Activated CD4-positive, alpha-beta T cell treated with anti-CD3 and anti-CD28 coated beads, Interleukin-2, amount 50 U/mL, for 1 hour (primary cell): ENCODE measurements at places on chromosomes 16 and 17.

DNA sequence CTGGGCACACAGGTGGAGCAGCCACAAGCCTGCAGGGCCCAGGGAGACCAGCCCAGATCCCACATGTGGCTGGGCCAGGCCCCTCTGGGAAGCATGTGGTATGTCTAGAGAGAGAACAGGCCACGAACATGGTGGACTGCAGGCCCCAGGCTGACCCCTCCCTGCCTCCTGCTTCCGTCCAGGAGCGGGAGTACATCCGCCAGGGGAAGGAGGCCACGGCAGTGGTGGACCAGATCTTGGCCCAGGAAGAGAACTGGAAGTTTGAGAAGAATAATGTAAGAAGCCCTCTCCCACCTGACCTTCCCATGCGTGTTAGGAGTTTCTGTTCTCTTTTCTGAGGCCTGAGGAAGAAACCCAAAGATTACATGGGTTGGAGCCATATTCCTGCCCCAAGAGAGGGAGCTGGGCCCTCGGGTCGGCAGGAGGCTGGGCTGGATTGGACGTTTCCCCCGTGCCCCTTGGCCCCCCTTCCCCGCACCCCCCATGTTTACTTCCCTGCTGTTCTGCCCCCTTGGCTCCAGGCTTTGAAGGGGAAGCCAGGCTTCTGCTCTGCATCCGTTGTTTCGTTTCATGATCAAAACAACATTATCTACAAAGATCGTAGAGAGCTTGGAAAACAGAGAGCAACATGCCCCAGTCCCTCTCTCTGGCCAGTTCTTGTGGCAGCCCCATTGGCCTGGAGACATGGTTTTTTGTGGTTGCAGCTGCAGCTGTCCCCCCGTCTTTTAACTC lies 5.7 kb upstream of the TCAP start:
- DNase-seq: no peak

DNA sequence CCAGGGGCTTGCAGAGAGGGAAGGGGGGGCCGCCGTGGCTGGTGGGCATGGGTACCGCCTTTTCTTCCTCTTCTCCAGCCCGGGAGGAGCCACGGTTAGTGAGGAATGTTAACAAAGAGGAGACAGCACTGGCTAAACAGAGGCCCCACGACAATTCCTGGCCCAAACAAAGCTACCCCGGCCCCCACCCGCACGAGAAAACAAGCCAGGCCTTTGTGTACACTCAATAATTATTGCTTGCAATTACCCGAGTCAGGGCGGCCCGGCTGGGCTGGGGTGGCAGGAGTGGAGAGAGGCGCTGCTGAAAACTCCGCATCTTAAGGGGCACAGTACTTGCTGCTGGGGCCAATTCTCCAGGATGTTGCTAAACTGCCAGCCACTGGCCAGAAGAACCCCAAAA lies 56.4 kb downstream of the IRX5 start:
- DNase-seq: no peak

- DNase-seq: no peak
These were observed 134.6 kb downstream of the GAS7 start for GRCh38 chr17:10063730-10064241.

DNA sequence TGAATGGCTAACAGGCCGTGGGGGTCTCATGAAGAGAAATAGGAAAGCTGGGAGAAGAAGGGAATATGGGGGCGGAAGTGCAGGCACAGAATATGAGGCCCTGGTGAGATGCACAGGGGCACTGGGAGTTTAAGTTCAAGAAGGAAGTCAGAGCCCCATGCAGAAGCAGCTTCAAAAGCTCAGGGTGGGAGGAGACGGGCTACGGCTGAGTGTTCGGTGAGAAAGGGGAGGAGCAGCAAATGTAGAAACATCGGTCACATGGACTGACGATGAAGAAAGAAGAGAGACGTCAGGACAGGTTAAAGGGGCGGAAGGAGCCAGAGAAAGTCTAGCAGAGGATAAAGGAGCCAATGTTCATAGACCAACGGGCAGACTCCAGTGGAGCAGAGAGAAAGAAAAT lies 204.5 kb upstream of the ZFHX3 start:
- DNase-seq: no peak

DNA sequence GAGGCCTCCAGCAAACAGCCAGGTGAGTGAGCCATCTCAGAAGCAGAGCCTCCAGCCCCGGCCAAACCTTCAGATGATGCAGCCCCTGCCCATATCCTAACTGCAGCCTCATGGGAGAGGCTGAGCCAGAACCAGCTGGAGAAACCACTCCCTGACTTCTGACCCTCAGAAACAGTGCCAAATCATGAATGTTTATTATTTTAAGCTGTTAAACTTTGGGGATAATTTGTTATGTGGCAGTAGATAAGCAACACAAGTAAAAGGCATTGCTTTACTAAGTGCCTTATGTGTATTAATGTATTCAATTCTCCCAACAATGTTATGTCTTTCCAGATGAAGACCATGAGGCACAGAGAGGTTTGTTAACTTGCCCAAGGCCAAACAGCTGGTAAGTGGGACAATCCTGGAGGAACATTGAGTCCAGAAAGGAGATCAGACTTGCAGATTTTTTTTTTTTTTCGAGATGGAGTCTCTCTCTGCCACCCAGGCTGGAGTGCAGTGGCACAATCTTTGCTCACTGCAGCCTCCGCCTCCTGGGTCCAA lies 59.6 kb downstream of the SOCS1 start:
- no peak for DNase-seq

- DNase-seq: no peak
These were observed 50.0 kb downstream of the RMI2 start for GRCh38 chr16:11395008-11395948.

GRCh38 chr17:8123695-8124349 lies at the start of gene HES7:
Gene HES7 (minus strand): TSS chr17:8124106. CDS start chr17:8124084, 22 bp downstream.
- DNase-seq: no peak

GRCh38 chr17:18187821-18188761 lies 4.5 kb downstream of the ALKBH5 start:
- no peak for DNase-seq

GRCh38 chr17:56977673-56978395 lies at the start of gene SCPEP1:
Gene SCPEP1 (plus strand): TSS chr17:56978131. CDS start chr17:56978160, 29 bp downstream.
- DNase-seq: peak; percentile 77

GRCh38 chr16:4925791-4926190 lies 11.2 kb downstream of the PPL start:
- no peak for DNase-seq

- no peak for DNase-seq
These were observed 8.0 kb upstream of the CCL1 start for GRCh38 chr17:34370997-34371395.

- no peak for DNase-seq
These were observed 38.9 kb upstream of the PLCG2 start for GRCh38 chr16:81740169-81740568.

DNA sequence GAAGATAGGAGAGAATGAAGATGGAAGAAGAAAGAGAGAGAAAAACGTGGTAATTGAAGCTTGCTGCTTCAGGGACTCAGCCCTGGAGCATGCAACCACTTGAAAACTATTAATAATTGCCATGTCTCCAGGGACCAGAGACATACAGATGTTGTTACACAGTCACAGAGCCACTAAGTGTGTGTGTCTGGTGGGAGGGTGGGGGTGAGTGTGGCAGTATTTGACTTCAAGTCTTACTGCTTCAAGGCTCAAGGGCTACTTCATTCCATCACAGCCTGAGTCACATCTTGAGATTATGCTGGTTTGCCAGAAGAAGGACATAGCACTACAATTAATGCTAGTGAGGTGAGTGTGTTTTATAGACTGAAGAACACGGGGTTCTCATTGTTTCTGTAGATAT lies 202.2 kb downstream of the CDH8 start:
- no peak for DNase-seq

DNA sequence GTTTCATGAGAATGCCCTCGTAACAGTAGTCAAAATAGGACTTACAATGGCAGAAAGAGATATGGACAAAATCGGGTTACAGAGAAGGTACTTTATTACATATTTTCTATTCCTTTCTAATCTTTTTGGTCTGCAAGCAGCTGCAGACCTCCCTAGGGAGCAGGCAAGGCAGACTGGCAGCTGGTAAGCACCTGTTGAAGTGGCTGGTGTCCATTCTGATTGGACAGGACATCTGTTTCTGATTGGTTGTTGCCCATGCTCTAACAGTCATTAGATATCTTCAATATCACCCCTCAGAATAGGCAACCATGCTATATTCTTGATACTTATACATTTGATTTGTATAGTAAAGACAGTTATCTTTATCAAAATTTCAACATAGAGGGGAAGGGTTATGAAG lies 606.3 kb downstream of the KCNJ2 start:
- no peak for DNase-seq

DNA sequence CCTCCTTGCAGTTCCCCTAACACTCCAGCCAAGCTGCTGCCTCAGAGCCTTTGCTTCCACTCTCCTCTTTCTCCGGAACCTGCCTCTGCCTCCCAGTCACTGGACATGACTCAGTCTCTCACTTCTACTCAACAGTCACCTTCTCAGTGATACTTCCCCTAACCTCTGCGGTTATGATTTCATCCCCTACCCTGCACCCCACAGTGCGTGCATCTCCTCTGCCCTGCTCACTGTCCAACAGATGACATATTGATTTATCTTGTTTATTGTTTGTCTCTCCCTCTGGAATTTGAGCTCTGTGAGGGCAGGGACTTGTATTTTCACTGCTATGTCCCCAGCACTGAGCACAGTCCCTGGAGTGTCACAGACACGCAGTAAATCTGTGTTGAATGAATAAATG lies 100.7 kb downstream of the CYLD start:
- DNase-seq: no peak

DNA sequence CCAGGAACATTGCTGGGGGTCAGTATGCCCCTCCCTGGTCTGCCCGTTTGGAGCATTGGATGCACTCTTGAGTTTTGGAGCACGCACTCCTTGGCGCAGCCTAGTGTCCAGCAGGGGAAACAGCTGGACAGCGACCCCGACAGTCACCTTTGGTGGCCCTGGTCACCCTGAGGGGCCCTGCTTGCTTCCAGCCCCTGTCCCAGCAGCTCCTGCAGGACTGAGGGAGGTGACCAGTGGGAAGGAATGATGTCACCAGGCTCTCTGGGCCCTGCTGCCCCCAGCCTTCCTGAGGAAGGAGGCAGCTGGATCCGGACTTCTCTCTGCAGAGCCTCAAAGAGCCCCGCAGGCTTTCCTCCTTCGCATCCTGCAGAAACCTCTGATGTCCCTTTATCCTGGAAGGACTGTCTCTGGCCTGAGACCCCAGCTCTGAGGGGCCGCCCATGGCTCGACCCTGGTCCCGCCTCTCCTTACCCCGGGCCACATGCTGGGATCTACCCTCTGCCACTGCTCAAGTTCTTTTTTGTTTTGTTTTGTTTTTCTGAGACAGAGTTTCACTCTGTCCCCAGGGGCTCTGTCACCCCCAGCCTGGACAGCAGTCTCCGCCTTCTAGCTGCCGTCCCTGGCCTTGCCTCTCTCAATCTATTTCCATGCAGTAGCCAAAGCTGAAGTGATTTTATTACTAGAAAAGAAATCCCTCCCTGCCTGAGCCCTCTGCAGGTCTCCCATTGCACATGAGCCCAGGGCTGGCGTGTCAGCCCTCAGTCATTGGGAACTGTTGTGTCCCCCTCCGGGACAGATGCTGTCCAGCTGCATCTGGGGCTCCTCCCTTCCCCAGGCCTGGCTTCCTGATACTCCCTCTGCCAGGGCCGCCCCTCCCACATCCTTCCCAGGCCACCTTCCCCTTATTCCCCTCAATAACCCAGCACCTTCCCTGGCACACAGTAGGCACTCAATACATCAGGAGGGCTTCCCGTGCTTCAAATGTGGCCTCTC lies 11.6 kb downstream of the ZSCAN10 start:
- no peak for DNase-seq

DNA sequence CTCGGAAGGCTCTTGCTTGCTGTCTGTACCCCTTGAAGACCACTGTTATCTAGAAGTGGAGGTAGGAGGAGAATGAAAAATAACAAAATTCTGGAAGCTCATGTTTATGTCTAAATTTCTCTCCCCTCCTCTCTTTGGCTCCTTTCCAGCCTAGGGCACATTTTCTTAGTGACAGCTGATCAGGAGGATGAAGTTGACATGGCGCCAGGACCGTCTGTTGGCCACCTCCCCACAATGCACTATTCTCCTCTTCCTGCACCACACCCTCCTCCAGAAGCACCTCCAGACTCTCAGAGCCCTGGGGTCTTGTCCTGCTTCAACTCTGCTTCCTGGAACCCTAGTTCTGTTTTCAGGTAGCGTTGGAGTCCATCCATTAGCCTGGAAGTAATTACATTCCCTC lies 25.5 kb upstream of the SSTR2 start:
- no peak for DNase-seq

DNA sequence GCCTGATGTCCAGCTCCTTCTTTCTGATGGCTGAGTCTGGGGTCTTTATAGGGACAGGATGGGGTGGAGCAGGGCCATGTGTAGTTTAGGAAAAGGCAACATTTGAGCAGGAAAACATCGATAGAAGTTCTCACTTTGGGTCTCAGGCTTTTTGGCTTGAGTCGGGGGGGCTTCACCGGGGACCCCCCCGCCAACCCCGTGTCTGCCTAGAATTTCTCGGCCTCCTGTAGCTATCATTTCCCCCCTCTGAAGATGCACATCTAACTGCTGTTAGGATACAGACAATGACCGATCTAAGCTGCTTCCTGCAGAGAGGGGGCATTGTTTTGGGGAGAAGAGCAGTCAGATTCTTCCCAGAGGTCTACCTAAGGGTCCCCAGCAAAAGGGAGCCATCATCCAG lies 16.7 kb upstream of the ZNHIT3 start:
- DNase-seq: no peak

DNA sequence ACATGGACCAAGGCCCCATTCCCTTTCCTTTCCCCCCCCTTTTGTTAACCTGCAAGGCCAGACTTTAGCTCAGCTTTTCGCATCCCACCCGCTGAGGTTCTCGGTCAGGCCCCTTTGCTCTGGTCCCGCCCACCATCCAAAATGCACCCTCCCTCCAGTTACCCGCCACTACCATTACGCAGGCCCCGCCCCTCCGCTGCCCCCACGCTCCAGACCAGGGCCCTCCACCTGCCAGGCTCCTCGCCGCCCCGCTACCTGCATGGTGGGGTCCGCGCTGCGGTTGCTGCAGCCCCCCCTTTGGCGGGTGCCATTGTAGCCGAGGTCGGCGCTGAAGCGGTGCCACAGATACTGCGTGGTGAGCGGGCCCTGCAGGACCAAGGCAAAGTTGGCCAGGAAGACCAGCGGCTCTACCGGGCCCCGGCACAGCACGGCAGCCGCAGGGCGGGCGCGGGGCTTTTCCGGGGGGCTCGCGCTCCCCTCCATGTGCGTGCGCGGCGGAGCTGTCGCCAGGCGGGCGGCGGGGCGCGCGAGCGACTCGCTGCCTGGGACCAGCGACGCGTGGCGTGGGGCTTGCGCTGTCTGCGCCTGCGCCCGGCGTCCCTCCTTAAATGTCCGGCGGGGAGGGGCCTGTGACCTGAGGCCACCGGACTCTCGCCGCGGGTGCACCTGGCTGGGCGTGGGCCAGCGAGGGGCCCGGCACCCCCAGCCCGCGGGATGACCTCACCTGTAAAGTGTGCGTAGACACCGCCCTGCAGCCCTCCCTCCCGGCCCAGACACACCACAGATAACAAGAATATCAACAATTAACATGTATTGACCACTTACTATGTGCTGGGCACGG lies at the start of gene SLC46A1:
TSS of gene SLC46A1 (minus strand) at position 581 of the 841 bp plus-strand sequence. CDS start at position 483, 98 bp downstream.
- DNase-seq: peak; percentile 19
